ENCODE measurements at places on chromosomes 3 and 15.

GRCh38 chr3:183455089-183455488 lies 26.7 kb upstream of the MCF2L2 start:
- DNase-seq, result no peak

DNA sequence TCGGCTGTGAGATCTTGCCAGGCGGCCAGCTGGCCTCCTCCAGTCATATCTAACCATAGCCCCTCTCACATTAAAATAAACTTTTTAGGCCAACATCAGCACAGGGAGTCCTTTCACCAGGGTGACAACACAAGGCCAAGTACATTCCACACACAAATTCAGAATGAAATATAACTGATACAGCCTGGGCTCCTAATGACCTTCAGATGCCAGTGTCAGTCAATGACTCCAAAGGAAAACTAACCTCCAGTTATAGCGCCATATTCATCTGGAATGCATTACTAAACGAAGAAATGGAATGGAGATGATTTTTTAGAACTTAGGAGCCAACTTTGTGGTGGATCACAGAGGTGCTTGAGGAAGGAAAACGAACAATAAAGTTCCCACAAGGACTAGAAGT lies 205.4 kb downstream of the GREM1 start:
- DNase-seq, result no peak

GRCh38 chr3:5310509-5310908 lies 123.0 kb downstream of the EDEM1 start:
- no peak for DNase-seq

DNA sequence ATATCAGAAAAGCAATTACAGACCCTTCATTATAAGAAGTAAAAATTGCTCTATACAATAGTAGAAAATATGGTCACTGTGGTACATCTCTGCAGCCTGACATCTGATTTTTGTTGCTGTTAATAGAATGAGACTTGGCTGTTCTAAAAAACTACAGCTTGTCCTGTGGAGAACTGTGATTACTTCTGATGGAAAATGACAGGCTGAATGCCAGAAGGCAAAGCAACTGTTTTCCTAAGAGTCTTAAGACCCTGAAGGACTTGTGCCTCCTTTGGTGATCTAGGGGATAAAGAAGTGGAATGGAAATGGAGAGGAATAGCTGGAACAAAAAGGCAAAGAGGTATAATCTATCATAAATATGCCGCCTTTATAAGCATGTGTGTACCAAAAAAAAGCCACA lies 314.8 kb downstream of the BCHE start:
- DNase-seq, result no peak

- DNase-seq, result no peak
These were observed 5.0 kb upstream of the SKOR1 start for GRCh38 chr15:67820122-67820991.

- no peak for DNase-seq
These were observed 76.5 kb upstream of the ARHGEF26 start for GRCh38 chr3:154044671-154045070.

- DNase-seq, result no peak
These were observed 217.5 kb downstream of the CHL1 start for GRCh38 chr3:414063-414462.

DNA sequence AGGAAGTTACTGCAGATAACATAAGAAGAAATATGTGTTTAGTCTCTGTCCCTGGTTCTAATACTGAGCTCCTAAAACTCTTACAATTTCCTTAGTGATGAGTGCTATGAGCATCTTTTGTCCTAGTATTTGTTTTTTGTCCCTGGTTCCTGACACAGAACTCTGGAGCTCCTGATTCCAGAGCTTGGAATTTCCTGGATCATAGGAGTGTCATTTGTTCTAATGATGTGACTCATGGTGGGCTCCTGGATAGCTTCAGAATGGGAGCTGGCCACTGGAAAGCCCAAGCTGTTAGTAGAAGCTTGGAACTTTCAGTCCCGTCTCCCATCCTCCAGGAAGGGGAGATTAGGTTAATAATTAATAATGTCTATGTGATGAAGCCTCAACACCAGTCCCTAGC lies 98.2 kb downstream of the CNTN6 start:
- no peak for DNase-seq

DNA sequence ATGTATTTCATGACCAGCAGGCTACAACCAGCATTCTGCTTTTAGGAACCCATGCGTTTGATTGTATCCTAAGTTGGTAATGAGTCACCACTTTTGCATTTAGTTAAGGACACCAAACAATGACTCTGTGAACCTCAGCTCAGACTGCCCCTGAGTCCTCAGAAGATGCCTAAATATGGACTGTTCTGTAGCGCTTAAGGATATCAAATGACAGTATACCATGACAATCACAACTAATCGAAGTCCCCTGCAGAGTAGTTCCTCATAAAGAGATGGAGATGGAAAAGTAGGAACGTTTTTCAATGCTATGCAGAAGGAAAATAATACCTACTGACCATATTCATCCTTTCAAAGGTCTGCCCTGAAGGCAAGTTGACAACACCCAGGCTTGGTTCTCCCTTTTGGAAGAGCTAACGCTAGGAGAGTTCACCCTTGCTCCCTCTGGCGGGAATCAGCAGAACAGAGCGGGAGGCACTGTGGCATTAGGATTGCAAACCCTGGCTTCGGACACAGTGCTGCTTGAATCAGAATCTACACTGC lies 508.6 kb downstream of the FHIT start:
- DNase-seq, result no peak

DNA sequence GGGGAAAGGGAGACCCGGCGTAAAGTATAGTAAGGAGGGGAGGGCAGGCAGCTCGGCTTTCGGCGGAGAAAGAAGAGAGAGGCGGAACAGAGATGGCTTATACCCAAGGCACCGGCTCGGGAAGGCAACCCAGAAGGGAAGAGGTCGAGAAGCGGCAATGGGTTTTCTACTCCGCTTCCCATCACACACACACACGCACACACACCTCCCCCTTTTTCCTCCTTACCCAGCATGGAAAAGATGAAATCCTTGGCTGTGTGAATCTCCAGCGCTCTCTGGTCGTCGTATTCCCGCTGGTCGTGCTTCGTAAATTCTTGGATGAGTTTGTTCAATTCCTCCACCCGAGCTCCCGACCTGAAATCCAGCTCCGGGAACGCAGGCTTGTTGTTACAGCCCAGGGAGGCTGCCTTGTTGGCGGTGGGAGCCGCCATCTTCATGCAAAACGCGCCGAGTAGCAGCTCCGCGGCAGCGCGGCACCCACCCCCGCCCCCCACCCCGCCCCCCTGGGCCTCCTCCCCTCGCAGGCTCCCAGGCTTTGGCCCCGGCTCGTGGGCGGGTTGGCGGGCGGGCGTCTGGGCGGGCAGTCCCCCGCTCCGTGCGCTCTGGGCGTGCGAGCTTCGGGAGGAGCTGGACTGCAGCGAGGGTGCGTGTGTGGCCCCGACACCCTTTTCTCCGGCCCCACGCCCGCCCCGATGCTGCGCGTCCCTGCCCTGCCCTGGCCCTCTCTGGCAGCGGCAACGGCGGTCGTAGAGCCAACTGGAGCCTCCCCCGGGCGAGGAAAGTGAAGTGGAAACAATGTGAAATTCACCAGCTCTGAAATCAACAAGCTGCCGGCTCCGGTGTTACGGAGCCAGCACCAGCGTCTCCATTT lies at the start of gene MB21D2:
TSS of gene MB21D2 (minus strand) at position 453 of the 871 bp plus-strand sequence. CDS start at position 437, 16 bp downstream.
- peak; percentile 85 for DNase-seq

GRCh38 chr15:27928386-27928785 lies 170.7 kb downstream of the OCA2 start:
- DNase-seq, result no peak

- no peak for DNase-seq
These were observed 22.4 kb upstream of the SMAD6 start for GRCh38 chr15:66679657-66680108.

- DNase-seq, result no peak
These were observed 6.2 kb downstream of the ZIC4 start for GRCh38 chr3:147400111-147400510.

GRCh38 chr3:31166249-31166885 lies 271.9 kb upstream of the GADL1 start:
- no peak for DNase-seq

GRCh38 chr3:36944012-36944640 lies 728 bp downstream of the TRANK1 start:
- peak; percentile 20 for DNase-seq

DNA sequence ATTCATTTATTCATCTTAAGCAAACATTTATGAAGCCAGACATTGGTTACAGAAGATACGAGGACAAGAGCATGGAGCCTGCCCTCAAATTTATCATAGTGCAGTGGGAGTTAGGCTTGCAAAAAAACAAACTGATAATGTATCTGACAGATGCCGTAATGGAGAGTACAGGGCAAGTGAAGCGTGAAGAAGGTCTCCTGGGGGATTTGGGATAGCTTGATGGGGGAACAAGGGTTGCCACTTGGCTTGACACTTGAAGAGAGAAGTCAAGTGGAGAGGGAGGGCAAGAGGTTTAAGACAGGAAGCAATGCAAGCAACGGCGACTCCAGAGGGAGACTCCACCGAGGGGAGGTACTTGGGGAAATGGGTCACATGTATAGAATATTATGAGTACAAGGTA lies 129.3 kb downstream of the SSR3 start:
- DNase-seq, result no peak

GRCh38 chr3:174862101-174862500 lies 3.0 kb downstream of the NAALADL2 start:
- DNase-seq, result no peak

DNA sequence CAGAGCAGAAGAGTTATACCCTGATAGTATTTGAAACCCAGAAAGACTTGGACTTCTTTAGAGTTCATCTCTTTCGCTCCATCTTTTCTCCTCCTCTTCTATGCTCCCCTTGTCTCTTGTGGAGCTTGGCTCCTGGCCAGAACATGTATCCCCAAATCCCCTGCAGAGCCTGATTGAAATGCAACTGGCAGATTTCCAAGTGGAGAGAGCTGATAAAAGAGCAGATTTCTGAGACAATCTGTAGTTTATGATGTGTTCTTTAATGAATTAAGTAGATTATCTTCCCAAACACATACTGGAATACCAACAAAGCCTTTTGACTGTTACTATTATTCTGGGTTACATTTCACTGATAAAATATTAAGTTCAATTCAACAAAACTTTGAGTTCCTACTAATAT lies 33.4 kb downstream of the UNC13C start:
- DNase-seq, result no peak

GRCh38 chr3:182609575-182610156 lies 183.6 kb upstream of the ATP11B start:
- no peak for DNase-seq

GRCh38 chr15:37824717-37825382 lies 109.6 kb upstream of the TMCO5A start:
- DNase-seq, result no peak

GRCh38 chr15:35691173-35691761 lies 145.3 kb upstream of the DPH6 start:
- no peak for DNase-seq

GRCh38 chr15:100661156-100661555 lies 58.8 kb downstream of the ASB7 start:
- DNase-seq, result no peak

DNA sequence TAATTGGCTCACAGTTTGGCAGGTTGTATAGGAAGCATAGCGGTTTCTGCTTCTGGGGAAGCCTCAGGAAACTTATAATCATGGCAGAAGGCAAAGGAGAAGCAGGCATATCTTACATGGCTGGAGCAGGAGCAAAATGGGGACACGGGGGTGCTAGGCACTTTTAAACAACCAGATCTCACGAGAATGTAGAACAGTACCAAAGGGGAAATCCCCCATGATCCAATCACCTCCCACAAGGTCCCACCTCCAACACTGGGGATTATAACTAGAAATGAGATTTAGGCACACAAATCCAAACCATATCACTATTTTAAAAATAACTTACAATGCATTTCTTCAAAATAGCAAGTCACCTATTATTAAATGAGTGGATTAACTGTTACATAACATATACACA lies 47.1 kb upstream of the ANKRD28 start:
- DNase-seq, result no peak

DNA sequence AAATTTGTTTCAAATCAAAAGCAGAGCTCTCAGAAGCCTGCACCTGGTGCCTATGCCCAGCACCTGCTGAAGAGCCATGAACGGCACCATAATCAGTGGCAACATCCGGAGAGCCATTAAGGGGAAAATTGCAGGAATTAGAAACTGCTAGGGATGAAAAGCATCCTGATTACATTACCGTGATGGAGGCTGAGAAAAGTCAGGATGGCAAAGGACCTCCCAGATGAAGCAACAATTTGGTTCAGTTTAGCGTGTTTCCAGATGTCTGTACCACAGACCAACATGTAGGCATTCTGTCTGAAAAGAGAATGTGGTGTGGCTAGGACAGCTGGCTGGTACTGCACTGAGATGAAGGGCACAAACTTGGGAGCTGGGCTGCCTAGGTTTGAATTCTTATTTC lies 106.1 kb downstream of the EOMES start:
- no peak for DNase-seq

GRCh38 chr3:108250626-108251025 lies 28.4 kb upstream of the IFT57 start:
- DNase-seq, result no peak

DNA sequence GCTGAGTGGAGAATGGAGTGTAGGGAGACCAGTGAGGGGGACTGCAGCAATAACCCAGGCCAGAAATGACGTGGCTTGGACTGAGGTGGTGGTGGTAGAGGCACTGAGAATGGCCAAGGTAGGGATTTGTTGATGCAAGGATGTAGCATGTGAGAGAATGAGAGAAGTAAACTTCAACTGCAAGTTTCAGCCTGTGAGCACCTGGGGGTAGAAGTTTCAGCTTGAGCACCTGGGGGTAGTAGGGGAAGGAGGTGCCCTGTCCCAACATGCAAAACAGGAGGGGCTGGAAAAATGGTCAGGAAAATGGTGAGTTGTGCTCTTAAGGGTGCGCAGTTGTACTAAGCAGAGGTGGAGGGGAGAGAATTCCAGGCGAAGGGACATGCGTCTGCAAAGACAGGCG lies 31.0 kb downstream of the IL16 start:
- DNase-seq, result no peak

- DNase-seq, result no peak
These were observed 1002.9 kb downstream of the AGBL1 start for GRCh38 chr15:87082581-87082980.

- no peak for DNase-seq
These were observed 11.7 kb downstream of the TPM1 start for GRCh38 chr15:63054281-63054683.

DNA sequence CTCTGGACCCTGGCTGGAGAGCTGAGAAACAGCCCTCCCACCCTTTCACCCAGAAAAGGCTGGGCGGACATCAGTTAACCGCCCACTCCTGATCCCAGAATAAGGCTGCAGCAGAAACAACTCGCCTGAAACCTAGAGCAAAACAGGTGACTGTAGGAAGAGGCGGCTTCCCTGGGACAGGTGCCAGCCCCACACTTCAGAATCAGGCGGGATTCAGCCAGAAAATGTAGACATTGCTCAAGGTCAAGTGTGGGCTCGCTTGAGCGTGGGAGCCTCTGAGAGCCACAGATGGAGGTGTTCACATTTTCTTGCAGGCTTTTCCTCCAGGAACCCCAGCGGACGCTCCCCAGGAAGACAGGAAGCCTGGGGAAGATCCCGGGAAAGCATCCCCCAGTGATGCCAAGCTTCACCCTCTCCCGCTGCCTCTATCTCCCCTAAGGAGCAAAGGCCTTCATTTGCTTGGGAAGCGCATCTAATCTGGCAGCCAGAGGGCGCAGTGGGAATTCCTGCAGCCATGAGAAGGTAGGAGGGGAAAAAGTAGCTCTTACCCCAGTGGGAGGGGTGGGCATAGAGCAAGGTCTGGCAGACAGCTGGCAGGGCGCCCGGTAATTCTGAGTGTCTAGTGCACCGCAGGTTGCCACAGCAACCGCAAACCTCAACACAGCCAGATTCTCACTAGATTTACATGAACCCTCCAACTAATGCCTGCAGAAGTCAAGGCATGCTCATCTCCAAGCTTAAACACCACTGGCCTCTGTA lies 77.7 kb downstream of the OCA2 start:
- no peak for DNase-seq
